NK-92 treated with Interleukin-12 subunit alpha and Interleukin-12 subunit beta, amount 100 ng/mL, for 24 hours (cell line): ENCODE measurements at places on chromosomes 2 and 18.

- DNase-seq = no peak
Observed at GRCh38 chr2:98037206-98037605, 41.5 kb upstream of the TMEM131 start.

DNA sequence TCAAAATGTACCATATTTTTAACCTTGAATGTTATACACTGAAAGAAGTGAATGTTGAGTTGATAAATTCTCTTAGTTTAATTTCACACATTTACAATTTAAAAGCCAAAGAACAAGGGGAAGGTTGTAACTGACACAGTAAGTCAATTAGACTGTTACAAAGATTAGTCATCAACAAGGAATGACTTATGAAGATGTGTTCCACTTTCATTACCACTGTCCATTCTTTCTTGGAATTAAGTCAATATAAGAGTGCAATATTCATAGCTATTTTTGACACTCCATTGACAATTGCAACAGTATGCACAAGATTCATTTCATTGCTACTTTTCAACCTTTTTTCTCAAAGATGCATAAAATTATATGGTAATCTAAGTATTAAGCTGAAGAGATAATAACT, 291.3 kb downstream of the RIT2 start:
- DNase-seq = no peak

- DNase-seq = no peak
Observed at GRCh38 chr2:16513626-16514025, 152.0 kb downstream of the CYRIA start.

- DNase-seq = no peak
Observed at GRCh38 chr2:208074610-208075356, 49.5 kb upstream of the PLEKHM3 start.

DNA sequence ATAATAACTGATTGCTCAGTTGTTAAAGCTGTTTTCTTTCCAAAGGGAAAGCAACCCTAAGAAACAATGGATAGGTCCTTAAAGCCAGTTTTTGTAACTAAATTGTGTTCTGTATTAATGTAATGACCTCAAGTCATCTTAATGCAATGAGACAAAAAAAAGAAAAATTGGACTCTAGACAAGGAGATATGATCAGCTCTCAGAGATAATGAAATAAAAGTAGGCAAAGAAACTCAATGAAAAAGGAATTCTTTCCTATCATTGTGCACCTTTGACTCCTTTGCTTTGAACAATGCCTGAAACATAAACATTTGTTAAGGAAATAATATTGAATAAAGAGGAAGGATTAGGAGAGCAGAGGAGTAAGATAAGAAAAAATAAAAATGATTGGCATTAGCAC, 86.1 kb downstream of the RIT2 start:
- DNase-seq = no peak

GRCh38 chr2:177271981-177272666, 7.6 kb upstream of the NFE2L2 start:
- DNase-seq = no peak

- no peak for DNase-seq
Observed at GRCh38 chr18:23658285-23658684, 4.4 kb downstream of the ANKRD29 start.

- DNase-seq = no peak
Observed at GRCh38 chr2:9278439-9278838, 71.8 kb downstream of the ASAP2 start.

DNA sequence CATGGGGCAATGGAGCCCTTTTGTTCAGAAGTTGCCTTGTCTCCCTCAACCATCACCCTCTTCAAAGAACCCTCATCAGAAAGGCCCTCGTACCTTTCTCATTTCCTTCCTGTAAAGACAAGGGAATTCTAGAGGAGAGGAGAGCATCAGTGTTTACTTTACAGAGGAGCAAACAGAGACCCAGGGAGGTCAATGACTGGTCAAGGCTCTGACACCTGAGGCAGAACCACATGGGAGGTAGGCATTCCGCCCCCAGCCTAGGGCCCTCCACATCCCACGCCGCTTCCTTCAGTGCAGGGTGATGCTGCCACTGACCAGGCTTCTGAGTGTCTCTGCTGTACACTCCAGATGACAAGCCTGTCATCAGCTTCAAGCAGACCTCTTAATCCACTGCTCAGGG, 104.7 kb downstream of the NRP2 start:
- DNase-seq = no peak

DNA sequence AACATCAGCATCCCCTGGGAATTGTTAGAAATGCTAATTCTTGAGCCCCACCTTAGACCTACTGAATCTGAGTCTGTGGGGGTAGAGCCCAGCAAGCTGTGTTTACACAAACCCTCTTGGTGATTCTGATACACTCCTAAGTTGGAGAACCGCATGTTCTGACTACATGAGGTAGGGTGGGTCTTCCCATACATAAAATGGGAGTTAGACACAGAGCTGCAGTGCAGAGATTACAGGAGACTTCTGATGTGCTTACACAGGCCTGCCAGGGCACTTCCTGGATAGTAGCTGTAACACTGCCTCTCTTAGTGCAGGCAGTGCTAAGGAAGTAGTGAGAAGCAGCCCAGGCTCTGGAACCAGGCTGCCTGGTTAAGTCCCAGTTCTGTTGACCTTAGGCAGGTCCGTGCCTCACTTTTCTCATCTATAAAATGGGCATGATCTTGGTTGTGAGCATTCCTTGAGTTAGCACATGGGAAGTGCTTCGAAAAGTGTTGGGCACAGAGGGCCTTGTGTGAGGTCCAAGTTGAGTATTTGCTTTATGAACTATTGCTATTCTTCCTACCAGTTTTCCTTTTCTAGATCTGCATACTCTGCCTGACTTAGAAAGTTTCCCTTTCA, 67.3 kb downstream of the GLI2 start:
- DNase-seq = no peak

DNA sequence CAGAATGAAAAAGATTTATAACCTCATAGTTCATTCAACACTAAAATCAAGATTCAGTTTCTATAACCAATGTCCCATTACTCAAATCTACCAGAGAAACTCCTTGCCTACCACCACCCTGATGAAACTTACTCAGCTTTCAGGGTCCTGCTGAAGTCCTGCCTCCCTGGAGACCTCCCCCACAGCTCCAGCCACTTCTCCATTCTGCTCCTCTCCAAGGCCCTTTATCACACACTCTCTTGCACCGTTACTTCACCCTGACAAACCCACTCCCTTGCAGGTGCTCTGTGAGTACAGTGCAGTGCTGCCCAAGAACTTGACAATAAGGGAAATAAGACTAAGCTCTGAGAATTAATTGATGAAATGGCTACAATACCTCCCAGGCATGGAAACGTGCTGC, 83.5 kb upstream of the CDCA7 start:
- no peak for DNase-seq

DNA sequence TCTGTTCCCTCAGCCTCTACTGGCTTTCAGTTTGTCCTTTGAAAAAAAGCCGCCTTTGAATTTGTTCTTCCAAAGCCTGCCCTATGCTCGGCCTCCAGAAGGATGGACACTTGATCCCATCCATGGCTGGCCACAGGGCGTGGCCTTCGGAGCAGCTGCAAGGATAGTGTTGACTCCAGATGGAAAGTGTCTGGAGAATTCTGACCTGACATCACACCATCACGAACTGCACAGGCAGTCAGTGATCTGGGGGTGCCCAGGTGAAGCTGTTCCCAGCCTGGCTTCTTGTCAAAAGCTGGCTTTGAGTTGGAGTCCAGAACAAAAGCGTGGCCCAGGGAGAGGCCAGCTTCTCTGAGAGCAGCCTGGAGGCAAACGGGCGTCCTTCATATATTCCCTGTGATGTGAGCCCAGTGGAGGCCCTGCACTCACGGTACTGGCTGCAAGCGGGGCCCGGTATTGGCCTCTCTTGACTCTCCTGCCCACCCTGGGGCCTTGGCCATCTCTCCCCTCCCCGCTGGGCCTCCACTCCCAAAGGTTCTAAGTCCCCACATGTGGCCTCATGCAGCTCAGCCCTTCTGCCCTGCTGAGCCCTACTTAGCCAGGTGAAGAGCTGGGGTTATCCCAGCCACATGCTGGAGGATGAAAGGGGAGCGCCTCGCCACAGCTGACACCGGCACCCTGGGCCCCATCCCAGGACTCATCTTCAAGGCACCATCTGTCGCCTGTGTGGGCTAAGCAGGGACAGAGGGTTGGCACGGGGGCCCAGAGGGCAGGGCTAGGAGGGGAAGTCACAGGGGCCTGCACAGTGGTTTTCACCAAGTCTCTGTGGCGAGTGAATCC, 20.4 kb upstream of the ATOH8 start:
- no peak for DNase-seq

GRCh38 chr18:944440-944839, 39.8 kb downstream of the ADCYAP1 start:
- no peak for DNase-seq

DNA sequence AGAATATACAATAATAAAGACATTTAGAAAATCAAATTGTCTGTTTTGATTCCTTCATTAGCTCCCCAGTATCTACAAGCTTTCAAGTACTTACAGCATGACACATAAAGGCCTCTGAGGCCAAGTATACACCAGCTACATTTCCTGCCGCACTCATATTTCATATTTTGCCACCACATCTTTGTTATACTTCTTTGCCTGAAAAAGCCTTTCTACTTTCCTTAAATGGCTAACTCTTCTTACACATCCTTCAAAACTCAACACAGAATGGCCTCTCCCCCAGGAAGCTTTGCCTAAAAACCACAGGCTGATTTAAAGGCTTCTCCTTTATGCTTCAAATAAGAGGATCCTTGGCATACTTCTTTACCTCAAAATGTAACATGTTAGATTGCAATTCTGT, 4.5 kb downstream of the STK17B start:
- no peak for DNase-seq

DNA sequence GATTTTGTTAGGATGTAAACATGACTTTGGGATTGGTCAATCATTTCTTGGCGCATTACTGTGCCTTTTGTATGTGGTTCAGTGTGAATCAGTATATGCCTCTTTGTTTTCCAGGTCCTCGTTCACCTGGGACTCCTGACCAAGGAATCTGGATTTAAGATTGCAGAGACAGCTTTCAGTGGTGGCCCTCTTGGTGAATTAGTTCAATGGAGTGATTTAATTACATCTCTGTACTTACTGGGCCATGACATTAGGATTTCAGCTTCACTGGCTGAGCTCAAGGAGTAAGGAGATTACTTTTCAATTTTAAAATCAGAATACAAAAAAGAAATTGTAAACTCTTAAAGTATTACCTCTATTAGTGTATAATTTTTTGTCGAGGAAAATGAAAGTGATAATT, 87.6 kb downstream of the MGAT5 start:
- DNase-seq = no peak

GRCh38 chr2:8605351-8606065, 76.3 kb upstream of the ID2 start:
- DNase-seq = no peak

DNA sequence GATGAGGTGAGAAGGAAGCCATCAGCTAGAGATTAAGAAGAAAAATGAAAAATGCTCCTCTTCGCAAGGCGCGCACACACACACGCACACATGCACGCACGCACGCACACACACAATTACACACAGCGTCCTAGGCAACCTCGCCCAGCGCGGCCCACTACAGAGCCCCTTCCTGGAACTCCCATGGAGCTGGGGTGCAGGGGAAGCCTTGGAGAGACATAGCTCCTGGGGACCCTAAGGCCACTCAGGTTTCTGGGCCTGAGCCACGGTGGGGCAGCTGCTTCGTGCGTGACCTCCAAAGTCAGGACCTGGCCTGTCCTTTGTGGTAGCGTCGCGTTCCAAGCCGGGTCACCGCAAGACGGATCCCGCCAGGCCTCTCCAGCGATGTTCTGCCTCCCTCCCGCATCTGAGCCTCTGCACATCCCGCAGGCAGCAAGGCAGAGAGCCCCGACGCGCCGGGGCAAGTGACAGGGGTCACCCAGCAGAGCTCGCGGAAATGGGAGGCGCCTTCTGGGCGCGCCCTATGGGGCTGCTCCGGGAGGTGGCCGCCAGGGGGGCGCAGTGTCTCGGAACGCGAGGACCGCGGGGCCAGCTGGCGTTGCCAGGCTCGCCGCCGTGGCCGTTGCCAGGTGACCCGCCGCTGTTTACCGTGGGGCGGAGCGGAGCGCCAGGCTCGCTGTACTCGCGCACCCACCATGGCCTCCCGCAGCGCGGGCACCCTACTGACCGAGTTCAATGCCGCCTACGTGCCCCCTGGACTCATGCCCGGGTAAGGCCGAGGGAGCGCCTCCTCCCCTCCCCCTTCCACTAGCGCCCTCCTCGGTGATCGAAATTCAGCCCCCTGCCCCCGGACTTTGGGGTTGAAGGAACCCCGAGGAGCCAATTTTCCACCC, 79.0 kb downstream of the CIB4 start:
- DNase-seq = no peak

- DNase-seq = no peak
Observed at GRCh38 chr2:160876765-160877164, 283.5 kb upstream of the TANK start.

DNA sequence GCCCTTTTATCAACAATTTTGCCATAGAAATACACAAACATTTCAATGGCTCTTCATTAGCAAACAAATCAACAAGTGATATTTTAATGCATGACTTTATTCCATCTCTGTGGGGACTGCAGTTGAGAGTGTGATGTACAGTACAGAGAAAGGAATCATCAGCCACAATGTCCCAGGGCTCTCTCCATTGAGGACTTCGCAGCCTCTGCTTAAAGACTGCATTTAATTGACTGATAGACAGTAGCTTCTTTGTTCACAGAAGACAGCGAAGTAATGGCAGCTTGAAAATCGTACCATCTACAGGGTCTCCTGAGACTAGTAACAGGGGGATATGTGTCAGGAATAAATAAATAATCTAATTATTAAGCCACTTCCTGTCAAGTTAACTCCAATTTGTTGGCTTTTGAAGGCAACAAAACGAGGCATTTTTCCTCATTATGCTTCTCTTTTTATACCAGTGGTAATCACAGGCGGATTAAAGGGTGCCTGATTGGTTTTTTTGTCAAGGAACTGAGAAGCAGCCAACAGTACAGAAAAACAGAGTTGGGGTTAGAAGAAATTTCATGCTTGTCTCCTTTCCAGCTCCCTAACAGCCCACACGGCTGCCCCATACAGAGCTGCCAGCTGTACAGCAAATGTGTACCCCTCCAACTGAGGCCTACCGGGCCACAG, 164.3 kb downstream of the ZNF521 start:
- DNase-seq = no peak

DNA sequence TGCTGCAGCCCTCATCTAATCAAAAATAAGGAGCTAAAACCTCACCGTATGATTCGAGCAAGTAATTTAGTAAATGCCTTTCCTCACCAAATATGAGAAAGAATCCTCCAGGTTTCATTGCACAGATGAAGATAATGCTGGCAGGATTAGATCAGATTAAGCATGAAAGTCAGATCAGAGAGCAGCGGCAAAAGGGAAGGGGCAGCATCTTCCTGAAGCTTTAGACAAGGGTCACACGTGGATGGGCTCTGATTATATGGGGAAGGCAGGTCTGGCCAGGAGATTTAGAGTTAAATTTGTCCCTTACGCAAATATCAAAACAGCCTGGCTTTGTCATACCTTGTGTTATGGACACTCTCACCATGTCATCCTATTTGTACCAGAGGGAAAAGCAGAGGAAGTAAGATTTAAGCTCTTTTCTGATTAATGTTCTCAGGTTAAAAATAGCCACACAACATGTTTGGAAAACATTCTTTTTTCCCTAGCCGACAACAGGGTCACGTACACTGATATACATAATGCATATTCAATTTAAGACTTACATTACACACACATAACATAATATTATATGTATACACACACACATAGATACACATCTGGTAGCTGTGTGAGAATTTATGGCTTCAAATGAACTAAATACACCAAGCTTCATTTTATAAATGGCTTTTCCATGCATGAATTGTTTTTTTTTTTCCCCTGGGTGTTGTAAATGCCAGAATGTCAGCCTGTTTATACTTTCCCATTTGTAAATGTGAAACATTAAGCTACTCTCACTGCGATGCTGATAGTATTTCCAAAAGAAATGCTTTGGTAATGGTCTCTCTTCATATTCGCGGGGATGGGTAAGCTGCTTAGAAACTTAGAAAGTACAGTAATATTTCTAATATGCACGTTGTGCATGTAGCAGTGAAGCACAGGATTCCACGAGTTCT, 196.3 kb upstream of the SIX3 start:
- DNase-seq = no peak
